ENCODE measurements at places on chromosomes 2 and 18.

DNA sequence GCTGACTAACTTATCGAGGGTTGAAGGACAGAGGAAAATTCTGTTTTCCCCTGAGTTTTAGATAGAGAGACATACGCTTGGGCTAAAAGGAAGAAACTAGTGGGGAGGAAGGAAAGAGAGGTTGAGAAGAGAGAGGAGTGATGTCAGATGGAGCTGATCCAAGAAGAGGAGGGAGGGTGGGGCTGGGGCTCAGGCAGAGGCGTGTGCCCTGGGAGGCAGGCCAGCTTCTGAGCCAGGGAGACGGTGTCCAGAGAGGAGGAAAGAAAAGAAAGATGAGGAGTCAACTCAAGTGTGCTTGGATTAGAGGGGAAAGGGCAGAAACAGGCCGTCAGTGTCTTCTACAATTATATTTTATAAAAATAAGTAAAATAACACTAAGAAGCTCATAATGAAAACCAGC lies 56.2 kb downstream of the EMILIN2 start:
- peak; percentile 50 for DNase-seq

DNA sequence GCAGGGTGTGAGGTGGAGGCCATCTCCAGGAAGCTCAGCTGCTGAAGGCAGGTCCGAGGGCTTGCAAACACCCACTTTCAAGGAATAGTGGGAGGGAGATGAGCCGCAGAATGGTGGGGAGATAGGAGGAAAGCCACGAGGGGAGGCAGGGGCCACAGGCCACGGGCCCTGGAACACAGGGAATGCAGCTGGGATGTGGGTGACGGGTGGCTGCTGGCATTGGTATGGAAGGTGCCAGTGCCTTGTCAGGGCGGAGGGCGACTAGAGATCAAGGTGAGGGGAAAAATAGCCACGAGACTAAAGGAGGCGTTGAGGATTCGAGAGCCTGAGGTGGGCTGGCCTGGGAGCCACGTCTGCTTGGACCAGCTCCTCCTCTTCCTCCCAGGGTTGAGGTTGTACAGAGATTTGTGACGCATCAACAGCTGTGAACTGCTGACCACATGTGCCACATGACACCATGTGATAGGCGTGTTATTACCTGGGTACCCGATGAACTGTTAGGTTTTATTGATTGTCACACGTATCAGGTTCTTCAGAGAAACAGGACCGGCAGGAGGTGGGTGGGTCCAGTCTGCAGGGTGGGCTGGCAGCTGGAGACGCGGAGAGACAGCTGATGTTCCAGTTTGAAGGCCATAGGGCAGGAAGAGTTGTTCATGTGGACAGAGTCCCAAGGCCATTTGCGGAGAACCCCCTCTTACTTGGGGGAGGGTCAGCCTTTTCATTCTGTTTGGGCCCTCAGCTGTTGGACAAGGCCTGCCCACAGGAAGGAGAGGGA lies 9.9 kb downstream of the IMPA2 start:
- DNase-seq = no peak

- DNase-seq = peak; percentile 91
Measured at GRCh38 chr18:8952769-8953760, 149.4 kb upstream of the NDUFV2 start.

DNA sequence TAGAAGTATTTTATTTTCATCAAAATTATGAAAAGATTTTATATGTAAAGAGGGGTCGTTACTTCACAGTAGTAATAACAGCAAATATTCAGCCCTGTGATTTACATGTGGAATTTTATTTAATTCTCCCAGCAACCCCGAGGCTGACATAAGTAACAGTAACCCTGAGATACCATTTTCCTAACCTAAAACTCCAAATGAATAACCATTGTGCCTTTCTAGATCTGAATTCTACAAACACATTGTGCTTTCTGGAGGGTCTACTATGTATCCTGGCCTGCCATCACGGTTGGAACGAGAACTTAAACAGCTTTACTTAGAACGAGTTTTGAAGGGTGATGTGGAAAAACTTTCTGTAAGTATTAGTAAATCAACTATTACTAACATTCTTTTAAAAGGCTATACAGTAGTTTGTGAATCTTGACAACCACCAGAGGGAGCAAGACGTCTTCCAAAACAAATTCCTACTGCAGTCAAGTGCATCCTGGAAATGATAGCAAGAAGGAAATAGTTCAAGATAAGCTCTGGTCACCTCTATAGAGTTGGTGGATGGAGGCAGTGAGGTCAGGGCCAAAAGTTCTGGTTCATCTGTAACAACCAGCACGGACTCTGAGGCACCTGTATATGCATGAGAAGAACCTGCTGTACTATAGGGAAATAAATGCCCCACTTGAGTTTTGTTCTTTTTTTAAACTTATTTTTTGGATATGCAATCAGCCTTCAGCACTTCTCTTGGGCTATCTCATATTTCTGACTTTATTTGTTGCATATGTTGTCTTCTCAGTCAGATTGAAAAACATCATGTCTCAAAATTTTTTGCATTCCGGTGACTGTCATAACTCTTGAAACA lies 37.4 kb downstream of the ACTR2 start:
- peak; percentile 76 for DNase-seq

DNA sequence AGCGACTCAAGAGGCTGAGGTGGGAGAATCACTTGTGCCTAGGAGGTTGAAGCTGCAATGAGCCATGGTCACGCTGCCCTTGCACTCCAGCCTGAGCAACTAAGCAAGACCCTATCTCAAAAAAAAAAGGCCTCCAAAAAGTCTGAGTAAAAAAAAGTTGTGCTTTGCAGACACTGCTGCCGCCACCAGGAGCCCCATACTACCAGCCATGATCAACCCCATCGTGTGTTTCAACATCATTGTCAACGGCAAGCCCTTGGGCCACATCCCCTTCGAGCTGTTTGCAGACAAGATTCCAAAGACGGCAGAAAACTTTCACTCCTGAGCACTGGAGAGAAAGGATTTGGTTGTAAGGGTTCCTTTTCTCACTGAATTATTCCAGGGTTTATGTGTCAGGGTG lies 137.1 kb downstream of the INO80D start:
- DNase-seq = no peak

DNA sequence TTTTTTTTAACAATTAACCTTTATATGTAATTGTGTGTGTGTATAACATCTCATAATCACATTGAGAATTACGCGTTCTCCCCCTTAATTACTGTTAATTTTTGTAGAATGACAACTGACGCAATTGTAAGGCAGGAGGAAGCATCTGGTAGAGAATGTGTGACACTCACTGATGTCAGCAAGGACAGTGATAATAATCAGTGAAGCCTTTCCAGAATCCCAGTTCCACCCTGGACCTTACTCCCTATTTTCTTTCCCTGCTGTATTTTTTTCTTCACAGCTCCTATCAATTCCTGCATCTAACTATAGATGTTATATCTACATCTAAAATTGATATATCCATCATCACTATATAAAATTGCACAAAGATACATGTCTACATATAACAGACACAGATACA lies 16.1 kb upstream of the STRN start:
- DNase-seq = no peak

DNA sequence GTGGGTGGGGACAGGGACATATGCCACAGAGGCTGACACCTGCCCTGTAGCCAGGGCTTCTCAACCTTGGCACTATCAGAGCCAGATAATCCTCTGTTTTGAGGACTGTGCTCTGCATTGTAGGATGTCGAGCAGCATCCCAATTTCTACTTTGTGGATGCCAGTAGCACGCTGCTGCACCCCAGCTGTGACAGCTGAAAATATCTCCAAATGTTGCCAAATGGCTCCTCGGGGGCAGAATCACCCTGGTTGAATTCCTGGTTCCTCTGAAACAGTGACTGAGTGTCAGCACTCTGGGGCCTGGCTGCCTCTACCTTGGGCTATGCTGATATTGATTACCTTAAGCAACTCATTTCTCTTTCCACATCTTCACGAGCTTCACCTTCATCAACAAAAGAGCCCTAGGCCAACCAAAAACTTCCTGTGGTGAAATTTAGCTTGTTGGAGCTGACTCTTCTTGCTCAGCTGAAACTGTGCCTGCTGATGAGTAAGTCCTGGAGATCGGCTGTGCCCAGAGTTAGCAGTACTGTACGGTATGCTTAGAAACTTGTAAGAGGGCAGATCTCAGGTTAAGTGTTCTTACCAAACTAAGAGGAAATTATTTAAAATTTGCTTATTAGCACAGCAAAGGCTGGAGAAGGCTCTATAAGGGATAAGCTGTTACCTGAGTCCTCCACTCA lies 138.1 kb downstream of the SEPTIN10 start:
- peak; percentile 8 for DNase-seq

GRCh38 chr2:178700922-178701342 lies 106.3 kb downstream of the TTN start:
- peak; percentile 51 for DNase-seq

GRCh38 chr2:231362555-231363184 lies 32.8 kb upstream of the B3GNT7 start:
- DNase-seq = no peak

DNA sequence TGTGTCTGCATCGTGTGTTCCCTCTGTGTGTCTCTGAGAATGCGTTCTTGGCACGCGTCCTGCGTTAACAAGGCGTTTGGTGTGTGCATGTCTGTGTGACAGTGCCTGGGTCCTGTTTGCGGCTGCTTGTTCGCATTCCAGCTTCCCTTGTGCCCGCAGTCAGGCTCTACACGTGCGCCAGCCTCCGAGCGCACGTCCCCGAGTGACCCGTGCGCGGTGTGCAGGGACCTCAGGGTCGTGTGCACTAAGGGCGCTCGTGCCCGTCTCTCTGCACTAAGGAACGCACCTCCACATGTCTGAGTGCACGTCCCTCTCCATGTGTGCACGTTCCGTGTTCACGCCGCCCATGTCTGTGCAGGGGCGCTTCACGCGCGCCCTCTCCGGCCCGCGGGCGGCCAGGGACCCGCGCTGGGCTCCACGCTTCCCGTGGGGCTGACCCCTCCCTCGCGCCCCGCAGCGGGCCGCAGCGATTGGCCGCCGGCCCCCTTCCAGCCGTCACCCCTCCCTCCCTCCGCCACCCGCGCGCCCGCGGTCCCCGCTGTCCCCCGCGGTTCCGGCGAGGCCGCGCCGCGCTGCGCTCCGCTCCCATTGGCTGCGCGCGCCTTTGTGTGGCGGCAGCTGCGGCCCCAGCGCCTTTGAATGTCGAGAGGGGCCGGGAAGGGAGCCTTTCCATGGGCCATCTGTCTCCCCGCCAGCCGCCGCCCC lies 229.4 kb downstream of the HAUS1 start:
- DNase-seq = no peak

GRCh38 chr2:201448701-201449100 lies 2.6 kb downstream of the TRAK2 start:
- DNase-seq = no peak

- no peak for DNase-seq
Measured at GRCh38 chr2:89842180-89842908, 1150.9 kb downstream of the RPIA start.

DNA sequence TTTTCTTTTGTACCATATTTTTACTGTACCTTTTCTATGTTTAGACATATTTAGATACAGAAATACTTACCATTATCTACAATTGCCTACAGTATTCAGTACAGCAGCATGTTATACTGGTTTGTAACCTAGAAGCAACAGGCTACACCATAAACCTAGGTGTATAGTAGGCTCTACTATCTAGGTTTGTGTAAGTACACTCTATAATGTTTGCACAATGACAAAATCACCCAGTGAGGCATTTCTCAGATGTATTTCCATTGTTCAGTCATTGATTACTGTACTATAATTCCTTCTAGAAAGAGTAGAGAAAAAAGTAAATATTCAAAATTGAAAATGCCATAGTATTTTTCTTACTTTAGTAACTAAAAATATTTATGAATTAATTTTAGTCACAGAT lies 490.1 kb upstream of the REG3G start:
- no peak for DNase-seq

GRCh38 chr2:100702438-100703109 lies 117.4 kb upstream of the NPAS2 start:
- no peak for DNase-seq

DNA sequence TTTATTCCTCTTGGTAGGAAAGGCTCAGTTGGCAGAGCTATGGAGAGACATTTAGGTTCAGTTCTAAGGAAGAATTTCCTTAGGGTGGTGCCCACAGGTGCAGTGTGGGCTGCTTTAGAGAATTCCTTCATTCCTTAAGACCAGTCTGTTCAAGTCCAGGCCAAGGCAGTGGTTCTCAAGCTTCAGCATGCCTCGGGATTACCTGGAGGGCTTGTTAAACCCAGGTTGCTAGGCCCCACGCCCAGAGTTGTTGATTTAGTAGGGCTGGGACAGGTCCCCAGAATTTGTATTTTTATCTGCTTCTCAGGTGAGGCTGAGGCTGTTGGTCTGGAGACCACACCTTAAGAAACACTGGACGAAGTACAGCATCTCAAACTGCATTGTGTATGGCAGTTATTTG lies 68.9 kb downstream of the CERS6 start:
- DNase-seq = no peak

GRCh38 chr2:15735484-15736326 lies 144.0 kb downstream of the DDX1 start:
- DNase-seq = no peak

DNA sequence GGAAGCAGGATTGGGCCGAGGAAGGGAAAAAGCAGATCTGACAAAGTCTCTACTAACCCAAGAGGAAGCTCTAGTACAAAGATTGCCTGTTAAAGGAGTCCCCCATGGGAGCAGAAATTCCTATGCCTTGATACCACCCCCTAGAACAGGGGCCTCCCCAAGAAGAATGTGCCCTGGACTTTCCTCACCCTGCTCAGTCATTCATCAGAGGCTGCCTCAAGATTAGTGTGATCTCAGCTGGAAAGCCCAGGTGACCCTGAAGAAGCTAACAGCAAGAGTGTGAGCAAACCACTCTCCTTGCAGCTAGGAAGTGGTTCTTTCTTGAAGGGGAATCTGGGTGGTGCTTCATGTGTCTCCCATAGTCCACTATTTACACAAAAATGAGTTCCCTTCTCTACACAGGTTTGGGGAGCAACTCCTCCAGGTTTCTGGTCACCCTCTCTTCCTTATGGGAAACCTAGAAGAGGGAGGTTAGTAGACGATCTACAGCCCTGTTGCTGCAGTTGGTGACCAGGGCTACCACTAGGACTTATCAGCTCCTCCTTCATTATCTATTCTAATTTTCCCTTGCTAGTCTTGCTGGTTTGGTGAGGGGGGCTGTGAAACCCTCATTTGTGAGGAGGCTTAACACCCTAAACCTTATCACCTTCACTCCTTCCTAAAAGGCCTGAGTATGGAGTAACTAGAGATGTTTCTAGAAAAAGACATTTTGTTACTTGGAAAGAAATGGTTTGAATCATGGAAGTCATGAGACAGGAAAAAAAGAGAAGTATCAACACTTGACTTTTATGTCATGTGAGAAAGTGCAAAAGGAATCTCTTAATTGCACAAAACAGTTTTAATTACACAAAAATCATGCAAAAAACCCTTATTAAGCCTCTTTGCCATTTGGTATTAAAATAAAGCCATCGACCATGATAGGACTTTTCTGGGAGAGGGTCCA lies 2.9 kb upstream of the WDR7 start:
- no peak for DNase-seq

Measured in HCEC 1CT (cell line).